Stimulated activated naive CD4-positive, alpha-beta T cell (primary cell): ENCODE measurements at places on chromosomes 12 and 14.

- no peak for DNase-seq
Measured at GRCh38 chr12:50083301-50083700, 1.8 kb upstream of the SMARCD1 start.

DNA sequence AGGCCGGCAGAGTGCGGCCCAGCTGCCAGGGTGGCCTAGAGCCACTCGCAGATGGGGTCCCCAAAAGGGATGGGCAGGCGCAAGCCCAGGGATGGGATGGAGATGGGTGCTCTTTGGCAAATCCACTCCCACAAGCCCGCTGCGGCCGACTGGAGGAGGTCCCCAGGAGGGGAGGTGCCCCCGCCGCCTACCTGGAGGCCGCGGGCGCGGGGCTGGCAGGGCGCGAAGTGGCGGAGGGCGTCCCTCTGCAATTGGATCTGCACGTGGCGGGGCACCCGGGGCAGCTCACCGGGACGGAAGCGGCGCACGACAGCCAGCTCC lies 730 bp downstream of the PPP1R3E start:
- DNase-seq, result peak; percentile 86

GRCh38 chr14:76546426-76547221 lies 170.7 kb downstream of the ESRRB start:
- DNase-seq, result no peak

- no peak for DNase-seq
Measured at GRCh38 chr14:41636492-41637392, 30.1 kb downstream of the LRFN5 start.

DNA sequence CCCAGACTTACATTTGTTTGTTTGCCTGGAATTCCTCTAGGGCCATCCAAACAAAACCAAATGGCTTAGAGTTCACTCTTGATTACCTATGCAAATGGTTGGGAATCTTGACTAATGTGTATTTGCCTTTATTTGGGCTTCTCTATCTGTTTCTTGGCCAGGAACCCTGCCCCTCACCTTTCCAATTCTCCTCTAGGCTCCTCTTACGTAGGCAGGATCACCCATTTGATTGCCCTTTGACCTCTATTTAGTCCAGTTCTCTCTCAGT lies 123.0 kb upstream of the DYRK2 start:
- DNase-seq, result no peak

DNA sequence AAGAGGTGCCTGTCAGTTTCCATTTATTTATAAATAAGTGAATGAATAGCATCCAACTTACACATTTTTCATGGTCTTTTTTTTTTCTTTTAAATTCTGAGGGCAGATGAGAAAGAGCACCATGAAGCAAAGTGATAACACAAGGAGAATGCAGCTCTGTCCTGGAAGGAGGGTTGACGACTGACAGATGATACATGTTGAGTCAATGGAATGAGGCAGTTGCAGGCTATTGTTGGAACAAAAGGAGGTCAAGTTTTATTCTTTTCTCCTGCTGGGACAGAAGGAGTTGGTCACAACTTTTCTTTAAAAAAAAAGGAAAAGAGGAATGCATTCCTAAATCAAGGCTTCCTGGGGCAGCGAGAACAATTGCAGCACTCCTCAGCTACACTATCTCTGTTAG lies 119.9 kb upstream of the PLEKHG7 start:
- DNase-seq, result no peak
